ENCODE measurements at places on chromosomes 16 and 17. TPM values are rescaled to one million over a fixed set of nuclear protein-coding genes. Genes with fewer than 3 reads are reported as not detected.

GP2 gene
- total RNA-seq = not detected

CCL8 gene
- not detected for total RNA-seq

NEK8 gene
- 8.5 TPM for total RNA-seq

KRT10 gene
- 3.1 TPM for total RNA-seq

DOC2A gene
- total RNA-seq = not detected

TBL3 gene
- total RNA-seq = 57.6 TPM

ADGRG3 gene
- total RNA-seq = not detected

ACADVL gene
- 126 TPM for total RNA-seq

CCL16 gene
- not detected for total RNA-seq

C17orf100 gene
- 1.1 TPM for total RNA-seq

SLFN14 gene
- not detected for total RNA-seq

WSCD1 gene
- 0.14 TPM for total RNA-seq

SRRM2 gene
- total RNA-seq = 95.4 TPM

CRHR1 gene
- not detected for total RNA-seq

MT1E gene
- 152 TPM for total RNA-seq

DHX40 gene
- total RNA-seq = 40.9 TPM
